ENCODE measurements at places on chromosomes 5 and 9.

GRCh38 chr9:28287455-28287854 is 714.2 kb upstream of the C9orf72 start:
- no peak for DNase-seq

DNA sequence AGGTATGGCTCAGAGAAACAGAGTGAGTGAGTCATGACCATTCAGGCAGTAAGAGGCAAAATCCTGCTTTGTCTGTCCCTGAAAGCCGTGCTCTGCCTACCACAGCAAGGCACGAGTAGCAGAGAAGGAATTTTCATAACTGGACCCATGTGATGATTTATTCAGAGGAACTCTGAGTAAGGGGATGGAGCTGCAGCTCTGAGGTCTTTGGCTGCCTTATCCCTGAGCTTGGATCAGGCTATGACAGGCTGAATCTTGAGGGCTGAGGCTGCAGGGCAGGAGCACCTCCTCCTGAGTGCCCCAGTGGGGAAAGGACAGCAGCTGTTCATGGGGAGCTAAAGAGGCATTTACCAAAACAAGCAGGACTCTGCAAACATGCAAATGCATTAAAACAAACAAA is 183.4 kb downstream of the PAPPA start:
- DNase-seq: peak; percentile 31

DNA sequence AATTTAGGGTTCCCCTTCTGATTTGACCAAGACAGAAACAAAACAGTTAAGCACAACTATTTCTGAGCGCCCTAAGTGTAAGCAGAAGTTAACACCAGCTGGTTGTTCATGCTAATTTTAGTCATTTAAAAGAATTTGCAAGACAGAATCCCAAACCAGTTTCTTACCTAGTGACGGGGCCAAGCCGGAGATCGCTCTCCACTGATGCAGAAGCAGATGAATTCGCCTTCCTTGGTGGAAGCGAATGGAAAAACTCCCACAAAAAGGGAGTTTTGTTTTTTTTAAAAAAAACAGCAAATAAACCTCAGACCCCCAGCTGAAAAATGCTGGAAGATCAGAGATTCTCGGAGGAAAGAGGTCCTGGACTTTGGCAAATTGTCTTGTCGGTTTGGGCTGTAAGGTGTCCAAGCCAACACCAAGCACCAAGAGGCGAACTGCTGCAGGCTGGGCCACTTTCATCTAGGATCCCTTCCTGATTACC is 47.4 kb upstream of the GLDC start:
- DNase-seq: no peak

DNA sequence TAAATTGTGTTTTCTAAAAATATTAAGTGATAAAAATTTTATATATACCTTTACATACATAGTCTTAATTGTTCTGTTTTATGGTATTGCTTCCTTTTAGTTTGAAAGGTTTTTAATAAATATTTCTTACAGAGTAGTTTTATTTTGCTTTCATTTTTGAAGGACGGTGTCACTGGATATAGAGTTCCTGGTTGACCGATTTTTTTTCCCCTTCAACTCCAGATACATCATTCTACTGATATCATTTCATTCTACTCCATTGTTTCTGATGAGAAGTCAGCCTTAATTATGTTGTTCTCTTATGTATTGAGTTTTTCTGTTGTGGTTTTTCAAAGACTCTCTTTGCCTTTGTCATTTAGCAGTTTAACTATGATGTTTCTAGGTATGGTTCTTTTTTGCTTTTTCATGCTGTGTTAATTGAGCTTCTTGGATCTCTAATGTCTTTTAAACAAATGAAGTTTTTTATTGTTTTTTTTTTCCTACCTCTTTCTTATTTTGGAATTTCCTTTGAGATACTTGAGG is 30.4 kb downstream of the MTREX start:
- DNase-seq: no peak

DNA sequence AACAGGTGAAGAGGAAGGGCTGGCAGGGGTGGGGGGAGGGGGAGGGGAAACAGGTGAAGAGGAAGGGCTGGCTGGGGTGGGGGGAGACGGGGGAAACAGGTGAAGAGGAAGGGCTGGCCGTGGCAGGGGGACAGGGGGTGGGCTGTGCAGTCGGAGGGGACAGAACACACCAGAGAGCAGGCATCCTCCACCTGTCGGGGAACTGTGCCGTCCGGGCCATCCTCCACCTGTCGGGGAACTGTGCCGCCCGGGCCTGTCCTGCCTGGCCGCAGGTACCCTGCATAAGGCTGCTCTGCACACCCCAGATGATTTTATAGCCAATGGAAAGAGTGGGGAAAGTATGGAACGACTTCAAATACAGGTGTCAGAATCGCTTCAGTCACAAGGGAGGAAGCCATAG is 32.5 kb upstream of the PPP1R26 start:
- DNase-seq: no peak

DNA sequence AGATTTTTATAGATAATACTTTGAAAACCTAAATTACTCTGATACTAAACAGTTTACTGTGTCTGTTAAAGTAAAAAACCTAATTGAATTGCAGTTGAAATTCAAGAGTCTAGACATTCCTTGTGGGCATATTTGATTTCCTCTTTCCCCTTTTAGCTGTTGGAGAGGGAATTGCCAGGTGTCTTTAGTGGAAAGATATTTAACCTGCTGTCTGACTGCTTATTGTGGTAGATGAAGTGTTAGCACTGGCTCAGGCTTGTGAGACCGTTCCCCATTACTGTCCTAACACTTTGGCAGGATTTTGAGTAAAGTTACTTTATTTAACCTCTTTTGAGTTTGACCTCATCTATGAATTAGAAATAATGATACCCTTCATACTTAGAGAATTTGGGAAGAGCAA is 16.4 kb downstream of the MAP3K1 start:
- DNase-seq: no peak

GRCh38 chr9:26247861-26248260 is 569.6 kb upstream of the TUSC1 start:
- no peak for DNase-seq

DNA sequence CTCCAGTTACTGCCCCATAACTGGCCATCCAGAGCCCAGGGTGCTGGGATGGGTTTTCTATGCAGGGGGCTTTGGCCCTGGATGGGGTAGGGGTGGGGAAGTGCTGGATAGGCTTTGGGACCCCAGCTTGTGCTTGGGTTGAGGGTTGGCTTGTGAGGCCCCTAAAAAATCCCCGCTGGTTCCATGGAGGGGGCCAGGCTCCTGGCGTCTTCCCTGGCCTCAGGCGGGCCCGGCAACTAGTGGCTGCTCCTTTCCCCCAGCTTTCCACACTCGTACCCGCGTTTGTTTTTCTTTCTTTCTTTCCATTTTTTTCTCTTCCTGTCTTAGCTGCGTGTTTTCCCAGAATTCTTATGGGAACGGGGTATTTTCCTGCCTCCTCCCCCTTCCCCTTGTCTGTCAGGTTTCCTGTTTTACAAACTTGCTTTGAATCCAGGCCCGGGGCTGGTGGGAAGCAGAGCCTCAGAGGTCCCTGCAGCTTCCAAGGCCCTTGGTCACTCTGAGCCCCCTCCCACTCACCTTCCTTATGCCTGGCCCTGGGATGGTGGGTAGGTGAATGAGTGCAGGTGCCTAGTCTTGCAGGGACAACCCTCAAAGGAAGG is 40.2 kb downstream of the RGS3 start:
- DNase-seq: no peak

- no peak for DNase-seq
These were observed 148.0 kb upstream of the ADRA1B start for GRCh38 chr5:159768243-159768642.

- DNase-seq: no peak
These were observed 156.0 kb downstream of the MACROH2A1 start for GRCh38 chr5:135242866-135243555.

- no peak for DNase-seq
These were observed 155.6 kb upstream of the ZNF618 start for GRCh38 chr9:113720495-113720894.

- DNase-seq: no peak
These were observed 12.7 kb downstream of the FAT2 start for GRCh38 chr5:151578326-151579025.

- DNase-seq: no peak
These were observed 677 bp upstream of the ZNF79 start for GRCh38 chr9:127423476-127423933.

DNA sequence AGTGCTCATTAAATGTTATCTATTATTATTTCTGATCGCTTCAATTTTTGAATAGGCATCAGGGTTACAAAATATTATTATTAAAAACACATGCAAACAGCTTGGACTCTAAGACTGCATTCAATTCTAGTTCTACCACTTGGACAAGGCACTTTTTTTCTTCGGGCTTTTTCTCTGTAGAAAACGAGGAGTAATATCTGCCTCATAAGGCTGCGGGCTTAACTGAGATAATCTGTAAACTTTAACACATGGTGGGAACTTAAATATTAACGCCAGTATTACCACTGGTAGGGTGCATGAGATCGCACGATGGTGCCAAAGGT is 511 bp upstream of the SPDL1 start:
- DNase-seq: no peak

DNA sequence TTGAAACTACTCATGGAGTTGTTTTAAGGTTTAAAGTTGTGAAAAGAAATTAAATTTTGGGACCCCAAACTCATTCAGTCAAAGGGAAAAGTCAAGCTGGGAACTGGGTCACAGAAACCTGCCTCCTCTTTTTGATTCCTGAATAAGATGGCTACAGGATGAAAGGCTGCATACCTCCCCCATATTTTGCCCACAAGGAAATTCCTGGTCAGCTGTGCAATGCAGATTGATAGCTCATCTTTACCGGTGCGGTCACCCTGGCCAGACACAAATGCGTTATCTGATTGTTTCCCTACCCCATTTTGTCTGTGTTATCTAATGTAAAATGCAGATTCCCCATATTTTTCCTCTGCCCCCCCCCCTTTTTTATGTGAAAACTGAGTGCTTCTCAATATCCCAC is 1.3 kb downstream of the HAVCR2 start:
- DNase-seq: no peak

GRCh38 chr9:89225587-89225986 is 47.0 kb upstream of the SHC3 start:
- no peak for DNase-seq

GRCh38 chr9:2154731-2155130 is 139.6 kb downstream of the SMARCA2 start:
- DNase-seq: no peak

DNA sequence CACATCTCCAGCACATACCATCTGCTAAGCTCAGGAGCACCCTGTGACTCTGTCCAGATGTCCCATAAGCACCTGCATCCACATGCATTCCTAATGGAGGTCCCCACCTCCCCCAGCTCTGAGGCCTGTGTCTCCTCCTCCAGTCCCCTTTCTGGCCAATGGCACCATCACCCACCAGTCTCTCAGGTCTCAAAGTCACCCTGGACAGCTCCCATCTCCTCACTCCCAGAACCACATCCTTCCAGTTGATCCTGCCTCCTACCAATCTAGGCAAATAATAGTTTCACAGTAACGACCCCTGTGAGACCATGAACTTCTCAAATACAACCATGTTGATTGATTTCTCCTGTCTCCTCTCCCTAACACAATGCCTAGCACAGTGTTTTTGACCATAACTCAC is 40.1 kb downstream of the GGTA1 start:
- no peak for DNase-seq

DNA sequence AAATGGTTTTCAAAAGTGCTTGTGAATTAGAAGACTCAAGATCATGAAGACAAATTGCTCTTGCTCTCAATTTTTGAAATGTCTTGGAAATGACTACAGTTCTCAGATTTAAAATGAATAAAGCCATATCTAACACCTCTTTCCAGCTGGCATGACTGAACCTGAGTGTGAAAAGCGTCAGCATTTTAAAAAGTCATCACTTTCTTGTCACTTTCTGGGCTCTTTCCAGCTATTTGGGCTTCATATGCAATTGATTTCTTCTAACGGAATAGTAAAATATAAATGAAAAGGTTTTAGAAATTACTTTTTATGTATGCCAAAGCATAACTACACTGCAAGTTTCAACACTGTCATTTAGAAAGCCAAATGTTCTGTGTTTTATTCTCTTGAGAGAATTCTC is 2.3 kb downstream of the GPR21 start:
- DNase-seq: no peak

DNA sequence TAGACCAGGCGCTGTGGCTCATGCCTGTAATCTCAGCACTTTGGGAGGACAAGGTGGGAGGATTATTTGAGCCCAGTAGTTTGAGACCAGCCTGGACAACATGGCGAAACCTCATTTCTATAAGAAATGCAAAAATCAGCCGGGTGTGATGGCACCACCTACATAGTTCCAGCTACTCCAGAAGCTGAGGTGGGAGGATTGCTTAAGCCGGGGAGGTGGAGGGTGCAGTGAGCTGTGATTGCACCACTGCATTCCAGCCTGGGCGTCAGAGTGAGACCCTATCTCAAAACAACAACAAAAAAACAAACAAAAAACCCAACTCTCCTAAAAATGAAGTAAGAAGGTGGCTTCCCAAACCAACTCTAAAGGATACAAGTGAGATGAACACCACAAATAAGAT is 23.0 kb downstream of the IARS1 start:
- no peak for DNase-seq

DNA sequence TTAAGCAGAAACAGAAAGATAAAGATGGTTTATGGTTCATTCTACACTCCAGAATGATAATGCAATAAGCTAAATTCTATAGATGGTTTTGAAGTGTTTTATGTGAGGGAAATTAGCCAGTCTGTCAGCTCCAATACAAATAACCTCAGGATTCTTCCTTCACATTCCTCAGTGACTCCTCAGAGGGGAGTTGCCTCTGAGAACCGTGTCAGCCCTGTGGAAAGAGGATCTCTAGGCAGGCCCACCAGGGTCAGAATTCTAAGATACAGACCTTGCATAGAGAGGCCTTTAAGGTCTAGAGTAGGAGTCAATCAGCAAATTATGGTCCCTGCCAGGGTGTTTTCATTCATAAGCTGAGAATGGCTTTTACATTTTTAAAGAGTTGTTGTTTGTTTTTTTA is 26.6 kb downstream of the RUSC2 start:
- peak; percentile 70 for DNase-seq

GRCh38 chr5:65927503-65928321 is 1.3 kb downstream of the ERBIN start:
- DNase-seq: no peak

DNA sequence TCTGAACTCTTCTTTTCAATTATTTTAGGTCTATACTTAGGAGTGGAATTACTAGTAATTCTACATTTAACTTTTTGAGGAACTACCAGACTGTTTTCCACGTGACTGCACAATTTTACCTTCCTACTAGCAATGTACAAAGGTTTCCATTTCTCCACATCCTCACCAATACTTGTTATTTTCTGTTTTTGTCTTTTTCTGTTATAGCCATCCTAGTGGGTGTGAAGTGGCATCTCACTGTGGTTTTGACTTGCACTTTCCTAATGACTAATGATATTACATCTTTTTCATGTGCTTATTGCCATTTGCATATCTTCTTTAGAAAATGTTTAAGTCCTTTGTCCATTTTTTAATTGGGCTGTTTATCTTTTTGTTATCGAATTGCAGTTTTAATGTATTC is 136.9 kb upstream of the EGFLAM start:
- DNase-seq: no peak

DNA sequence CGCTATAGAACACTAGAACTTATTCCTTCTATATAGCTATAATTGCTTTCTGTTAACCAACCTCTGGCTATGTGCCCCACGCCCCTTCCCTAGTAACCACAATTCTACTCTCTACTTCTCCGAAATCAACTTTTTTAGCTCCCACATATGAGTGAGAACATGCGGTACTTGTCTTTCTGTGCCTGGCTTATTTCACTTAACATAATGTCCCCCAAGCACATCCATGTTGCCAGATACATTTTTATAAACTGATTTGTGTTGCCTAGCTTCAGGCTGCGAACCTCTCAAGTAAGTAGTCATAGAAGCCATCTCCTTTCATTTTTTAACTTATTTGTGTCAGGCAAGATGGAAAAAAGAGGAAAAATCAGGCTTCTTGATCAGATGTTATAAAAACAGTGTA is 249.5 kb downstream of the TMEM167A start:
- no peak for DNase-seq

Data from HS-5 (cell line).